ENCODE measurements at places on chromosomes 6 and 20.

DNA sequence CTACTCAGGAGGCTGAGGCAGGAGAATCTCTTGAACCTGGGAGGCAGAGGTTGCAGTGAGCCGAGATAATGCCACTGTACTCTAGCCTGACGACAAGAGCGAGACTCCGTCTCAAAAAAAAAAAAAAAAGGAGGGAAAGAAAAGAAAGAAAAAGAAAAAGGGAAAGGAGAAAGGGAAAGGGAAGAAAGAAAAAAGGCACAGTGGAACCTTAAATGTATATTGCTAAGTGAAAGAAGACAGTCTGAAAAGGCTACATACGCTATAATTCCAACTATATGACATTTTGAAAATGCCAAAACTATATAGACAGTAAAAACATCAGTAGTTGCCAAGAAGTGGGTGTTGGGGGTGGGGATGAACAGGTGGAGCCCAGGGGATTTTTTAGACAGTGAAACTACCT is 16.2 kb downstream of the PPIL4 start:
- no peak for DNase-seq

DNA sequence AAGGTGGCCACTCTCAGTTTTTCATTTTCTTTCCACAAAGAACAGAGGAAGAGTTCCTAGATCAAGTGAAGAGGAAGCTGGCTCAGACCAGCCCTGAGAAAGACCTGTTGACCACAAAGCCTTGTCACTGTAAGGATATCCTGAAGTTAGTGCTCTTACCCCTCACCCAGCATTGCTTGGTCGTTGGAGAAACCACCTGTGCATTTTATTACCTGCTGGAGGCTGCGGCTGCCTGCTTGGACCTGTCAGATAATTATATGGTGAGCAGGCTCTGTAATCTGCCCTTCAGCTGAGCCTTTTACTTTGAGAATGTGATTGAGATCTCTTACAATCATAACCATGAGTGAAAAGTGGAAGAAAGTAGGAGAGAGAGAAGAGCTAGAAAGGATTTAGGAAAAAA is 21.9 kb downstream of the TREML1 start:
- DNase-seq: no peak

DNA sequence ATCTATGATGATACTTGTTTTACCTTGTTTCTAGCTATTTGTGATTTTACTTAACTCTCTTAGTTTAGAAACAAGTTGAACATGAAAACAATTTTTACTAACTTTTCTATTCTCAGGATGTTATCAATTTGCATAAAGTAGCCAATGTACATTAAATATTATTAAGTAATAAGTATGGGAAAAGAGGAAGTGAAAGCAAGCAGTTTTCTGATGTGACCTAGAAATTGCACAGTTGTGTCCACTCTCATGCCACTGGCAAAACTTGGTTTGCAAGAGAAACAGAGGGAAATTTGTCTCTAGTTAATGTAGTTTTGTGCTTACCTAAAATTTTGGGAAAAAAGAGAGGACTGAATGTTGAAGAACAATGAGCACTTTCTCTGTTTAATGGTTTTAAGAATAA is 19.2 kb upstream of the TSPYL1 start:
- no peak for DNase-seq

DNA sequence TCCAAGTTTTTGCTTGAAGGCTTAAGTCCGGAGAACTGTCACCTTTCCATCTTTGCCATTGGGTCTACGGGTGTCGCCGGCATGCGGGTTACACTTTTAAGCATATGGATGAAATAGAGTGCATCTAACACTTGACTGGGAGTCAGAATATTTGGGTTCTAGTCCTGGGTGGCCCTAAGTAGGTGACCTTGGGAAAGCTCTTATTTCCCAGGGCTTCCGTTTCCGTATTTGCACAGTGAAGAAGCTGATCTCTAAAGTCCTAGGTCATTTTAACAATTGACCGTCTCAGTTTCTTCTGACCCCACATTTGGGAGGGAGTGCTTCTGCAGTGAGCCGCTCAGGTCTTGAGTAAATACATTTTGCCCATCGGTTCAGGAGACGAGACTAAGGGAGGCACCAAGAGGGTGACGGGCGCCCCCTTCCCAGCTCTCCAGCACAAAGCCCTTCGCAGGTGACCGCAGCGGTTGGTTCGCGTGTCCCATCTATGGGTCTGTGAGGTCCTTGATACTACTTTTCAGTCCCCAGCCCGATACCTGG is 651 bp upstream of the BLTP3A start:
- no peak for DNase-seq

DNA sequence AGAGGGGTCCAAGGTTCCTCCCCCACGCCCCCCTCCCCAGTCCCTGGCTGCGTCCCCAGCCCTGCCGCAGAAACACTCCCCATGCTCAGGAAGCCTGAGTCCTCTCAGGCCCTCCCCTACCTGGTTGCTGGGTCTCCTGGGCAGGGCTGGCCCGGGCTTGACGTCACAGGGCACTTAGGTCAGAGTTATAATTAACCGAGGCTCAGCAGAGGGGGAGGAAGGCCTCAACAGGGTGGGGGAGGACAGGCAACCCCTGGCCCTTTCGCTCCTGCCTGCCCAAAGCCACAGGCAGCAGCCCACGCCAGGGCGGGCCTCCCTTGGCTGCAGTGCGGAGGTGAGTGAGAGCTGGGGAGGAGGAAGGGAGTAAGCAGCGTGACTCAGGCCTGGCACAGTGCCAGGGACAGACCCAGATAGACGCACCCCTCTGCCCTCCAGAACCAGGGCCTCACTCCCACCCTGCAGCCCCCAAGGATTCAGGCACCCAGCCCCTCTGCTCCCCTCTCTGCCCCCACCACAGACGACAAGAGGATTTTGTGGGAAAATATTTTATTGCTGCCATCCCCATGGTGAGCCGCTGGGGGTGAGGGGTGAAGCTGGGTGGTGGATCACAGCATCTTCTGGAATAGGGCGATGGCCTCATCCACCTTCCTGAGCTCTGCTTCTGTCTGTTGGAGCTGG is at the start of gene VWA7:
Gene VWA7 (minus strand): TSS at position 340 of the 678 bp plus-strand sequence. CDS start 549 bp downstream, outside the sequence.
- peak; percentile 91 for DNase-seq

GRCh38 chr6:80605165-80605989 is 498.9 kb downstream of the BCKDHB start:
- DNase-seq: peak; percentile 10

- DNase-seq: no peak
Observed at GRCh38 chr6:168648240-168649125, 207.5 kb downstream of the SMOC2 start.

GRCh38 chr6:33885132-33886057 is 81.6 kb upstream of the MLN start:
- DNase-seq: peak; percentile 50

DNA sequence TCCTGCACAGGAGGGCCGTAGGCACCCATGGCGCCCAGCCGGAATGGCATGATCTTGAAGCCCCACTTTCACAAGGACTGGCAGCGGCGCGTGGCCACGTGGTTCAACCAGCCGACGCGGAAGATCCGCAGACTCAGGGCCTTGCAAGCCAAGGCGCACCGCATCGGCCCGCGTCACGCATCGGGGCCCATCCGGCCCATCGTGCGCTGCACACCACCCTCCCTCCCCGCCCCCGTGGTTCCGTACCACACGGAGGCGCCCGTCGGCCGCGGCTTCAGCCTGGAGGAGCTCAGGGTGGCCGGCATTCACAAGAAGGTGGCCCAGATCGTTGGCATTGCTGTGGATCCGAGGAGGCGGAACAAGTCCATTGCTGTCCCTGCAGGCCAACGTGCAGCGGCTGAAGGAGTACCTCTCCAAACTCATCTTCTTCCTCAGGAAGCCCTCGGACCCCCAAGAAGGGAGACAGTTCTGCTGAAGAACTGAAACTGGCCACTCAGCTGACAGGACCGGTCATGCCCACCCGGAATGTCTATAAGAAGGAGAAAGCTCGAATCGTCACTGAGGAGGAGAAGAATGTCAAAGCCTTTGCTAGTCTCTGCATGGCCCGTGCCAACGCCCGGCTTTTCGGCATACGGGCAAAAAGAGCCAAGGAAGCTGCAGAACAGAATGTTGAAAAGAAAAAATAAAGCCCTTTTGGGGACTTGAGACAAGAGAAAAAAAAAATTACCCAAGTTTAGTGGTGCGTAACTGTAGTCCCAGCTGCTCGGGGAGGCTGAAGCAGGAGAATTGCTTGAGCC is 9.9 kb upstream of the NCOA5 start:
- no peak for DNase-seq

- peak; percentile 63 for DNase-seq
Observed at GRCh38 chr6:44263354-44264100, 1.8 kb downstream of the NFKBIE start.

GRCh38 chr6:38554700-38555413 is 84.9 kb downstream of the BTBD9 start:
- DNase-seq: peak; percentile 37

GRCh38 chr6:100456908-100457235 is 7.8 kb downstream of the SIM1 start:
- DNase-seq: no peak

DNA sequence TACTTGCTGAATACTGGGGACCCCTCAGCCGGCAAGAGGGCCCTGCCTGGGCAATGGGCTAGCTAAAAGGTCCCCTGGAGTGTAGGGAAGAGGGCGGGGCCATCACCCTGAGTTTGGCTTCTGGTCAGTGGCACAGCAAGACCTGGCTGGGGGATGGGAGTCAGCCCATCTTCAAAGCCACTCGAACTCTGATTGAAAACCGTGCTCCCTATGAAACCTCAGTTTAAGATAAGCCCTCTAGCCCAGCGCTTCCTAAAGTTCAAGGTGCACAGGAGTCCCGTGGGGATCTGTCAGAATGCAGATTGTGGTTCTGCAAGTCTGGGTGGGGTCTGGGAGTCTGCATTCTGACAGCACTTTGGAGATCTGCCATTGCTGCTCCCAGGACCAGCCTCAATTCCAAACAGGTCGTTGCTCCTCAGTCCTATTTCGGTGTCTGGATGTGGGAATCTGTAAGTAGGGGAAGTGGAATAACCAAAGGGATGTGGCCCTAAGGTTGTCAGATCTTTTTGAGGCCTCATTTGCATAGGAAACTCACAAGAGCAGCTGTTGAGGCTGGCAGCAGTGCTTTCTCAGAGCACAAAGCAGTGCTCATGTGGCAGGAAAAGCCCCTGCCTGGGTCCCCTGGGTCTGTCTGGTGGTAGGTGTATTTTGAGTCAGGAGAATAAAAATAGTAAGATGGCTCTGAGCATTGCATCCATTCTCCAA is 85.3 kb upstream of the SCP2D1 start:
- DNase-seq: no peak

GRCh38 chr20:51899674-51900073 is 97.4 kb upstream of the SALL4 start:
- no peak for DNase-seq

DNA sequence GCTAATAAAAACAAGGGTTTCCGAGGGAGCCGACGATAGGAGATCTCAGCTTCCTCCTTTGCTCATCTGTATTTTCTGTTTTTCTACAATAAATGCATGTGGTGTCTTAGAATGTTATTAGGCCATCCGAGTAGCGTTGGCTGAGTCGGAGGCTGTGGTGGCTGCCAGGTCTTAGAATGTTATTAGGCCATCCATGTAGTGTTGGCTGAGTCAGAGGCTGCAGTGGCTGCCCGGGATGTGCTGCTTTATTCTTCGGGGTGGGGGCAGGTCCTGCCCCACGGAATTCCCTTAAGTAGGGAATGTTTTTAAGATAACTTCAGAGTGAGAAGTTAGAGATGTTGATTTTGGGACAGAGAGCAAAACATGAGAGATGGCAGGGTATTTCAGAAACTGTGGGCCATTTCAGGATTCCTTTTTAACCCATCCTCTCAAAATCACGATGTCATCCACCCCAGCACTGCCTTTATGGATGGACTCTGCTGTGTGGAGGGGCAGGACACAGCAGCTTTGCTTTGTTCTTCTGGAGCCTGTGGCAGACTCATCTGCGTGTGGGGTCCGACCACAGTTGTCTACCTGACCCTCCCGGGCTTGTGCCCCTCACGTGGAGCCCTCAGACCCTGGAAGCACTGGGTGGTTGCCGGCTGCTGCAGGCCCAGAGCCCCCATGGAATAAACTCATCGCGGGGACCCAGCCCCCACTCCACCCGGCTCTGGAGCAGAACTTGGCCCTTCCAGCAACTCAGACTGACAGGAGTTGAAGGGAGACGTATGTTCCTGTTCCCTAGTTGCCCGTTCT is 20.4 kb downstream of the OSBPL2 start:
- peak; percentile 42 for DNase-seq

DNA sequence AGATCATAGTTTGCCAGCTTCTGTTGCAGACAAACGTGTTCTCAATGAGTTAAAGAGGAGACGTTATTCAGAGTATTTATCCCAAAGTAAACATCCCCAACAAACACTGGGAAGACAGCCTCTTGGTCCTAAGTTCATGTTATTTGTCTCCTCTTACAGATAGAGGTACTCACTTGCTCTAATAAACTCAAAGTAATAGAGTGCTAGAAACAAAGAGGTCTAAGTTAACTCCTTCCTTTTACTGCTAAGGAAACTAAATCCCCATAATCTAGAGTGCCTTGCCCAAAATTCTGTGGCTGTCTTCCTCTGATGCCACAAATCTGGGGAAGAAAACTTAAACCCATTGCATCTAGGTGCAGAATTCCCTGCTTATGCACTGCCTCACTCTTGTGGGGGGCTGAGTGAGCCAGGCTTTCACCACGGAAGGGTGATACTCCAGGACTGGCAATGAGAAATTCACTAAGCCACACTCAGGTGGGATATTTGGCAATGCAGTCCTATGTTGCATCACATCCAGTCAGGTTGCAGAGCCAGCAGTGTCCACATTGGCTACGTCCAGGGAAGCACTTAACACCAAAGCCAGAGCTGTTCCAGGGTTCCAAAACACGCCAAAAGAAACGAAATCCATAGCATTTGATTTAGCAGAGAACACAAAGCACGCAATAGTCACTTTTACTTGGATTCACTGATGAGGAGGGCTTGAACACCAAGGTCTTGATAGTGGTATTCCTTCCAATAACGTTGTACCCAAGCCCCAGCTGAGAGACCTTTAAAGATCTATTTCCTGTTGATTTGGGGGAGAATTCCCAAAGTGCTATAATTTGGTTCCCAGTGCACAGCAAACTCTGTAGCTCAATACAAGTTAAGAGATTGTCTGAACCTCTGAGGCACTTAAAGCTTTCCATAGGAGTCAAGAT is 81.0 kb upstream of the FOXQ1 start:
- no peak for DNase-seq

GRCh38 chr6:139973669-139974344 is 599.4 kb upstream of the CITED2 start:
- DNase-seq: peak; percentile 10

DNA sequence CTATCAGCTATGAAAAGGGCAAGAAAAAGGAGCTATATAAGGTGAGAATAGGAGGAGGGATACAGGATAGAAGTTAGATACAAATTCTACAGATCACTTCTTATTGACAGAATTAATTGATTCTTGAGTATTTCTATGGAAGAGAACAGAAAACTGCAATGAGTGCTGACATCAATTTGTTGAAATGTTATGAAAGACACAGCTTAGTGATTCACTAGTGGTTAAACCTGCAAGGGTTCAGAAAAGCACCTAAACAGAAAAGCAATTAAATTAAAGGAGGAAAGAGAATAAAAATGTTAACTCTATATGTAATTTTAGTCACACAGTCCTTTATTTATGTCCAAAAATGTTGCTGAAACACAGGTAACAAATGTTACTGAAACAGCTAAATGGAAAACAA is 254.4 kb upstream of the RUNX2 start:
- no peak for DNase-seq

DNA sequence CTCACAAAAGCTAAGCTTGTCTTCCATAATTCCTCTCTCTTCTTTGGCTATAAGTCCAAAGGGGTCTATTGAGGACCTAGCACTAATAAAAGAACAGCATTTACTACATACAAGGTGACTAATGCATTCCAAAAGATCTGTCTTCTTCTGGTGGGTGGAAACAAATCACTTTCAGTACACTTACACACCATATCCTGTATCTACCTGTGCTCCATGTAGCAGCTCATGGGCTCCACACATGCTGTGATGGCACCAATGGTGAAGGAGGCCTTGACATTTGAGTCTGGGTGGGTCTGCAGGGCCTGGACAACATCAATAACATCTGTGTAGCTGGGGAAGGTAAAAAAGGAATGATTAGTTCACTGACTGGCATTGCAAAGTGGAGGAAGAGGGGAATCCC is 42.4 kb upstream of the SLC4A11 start:
- no peak for DNase-seq
